Fibroblast of skin of left quadriceps (primary cell): ENCODE measurements at places on chromosomes 11 and 22.

GRCh38 chr11:33827206-33827605, 52.9 kb upstream of the FBXO3 start:
- DNase-seq = no peak

DNA sequence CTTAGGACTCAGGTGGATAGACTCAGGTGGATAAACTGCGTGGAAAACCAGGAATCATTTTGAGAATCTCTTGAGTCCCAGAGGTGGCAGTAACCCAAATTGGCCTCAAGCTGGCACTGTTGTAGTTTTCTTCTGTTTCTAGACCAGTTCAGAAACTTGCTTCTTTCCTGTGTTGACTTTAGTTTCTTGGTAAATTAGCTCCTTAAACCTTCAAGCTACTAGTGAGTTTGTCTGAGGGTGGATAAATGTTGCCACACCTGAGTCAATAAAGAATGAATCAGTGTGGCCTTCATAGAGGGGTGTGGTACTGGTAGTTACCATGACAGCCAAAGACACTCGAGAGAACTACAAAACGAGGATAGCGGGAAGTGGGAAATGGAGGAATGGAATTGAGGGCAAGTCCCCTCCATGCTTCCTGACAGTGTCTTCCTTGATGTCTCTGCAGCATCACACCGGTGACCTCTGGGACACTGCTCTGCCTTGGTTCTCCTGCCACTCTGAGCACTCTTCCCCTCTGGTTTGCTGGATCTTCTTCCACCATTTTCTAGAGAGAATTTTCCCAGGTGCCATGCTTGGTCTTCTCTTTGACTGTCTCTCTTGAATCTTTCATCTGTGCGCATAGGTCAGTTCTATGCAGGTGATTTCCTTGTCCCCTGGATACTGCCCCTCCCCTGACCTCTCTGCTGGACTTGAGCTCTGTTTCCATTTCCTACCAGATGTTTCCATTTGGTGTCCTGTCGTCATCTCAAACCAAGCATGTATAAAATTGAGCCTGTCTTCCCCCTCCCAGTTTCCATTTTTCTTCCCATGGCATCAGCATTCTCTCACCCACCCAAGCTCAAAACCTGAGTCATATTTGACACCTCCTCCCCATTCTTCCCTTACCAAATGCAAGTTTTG, 7.2 kb downstream of the POLD4 start:
- no peak for DNase-seq

- DNase-seq = no peak
Observed at GRCh38 chr11:70851907-70852306, 400.5 kb downstream of the SHANK2 start.

GRCh38 chr11:114196997-114197703, 99.0 kb upstream of the NNMT start:
- no peak for DNase-seq

GRCh38 chr11:3942160-3942955, 86.9 kb downstream of the STIM1 start:
- DNase-seq = no peak

- no peak for DNase-seq
Observed at GRCh38 chr11:117591316-117592039, 205.5 kb downstream of the DSCAML1 start.

GRCh38 chr22:40533712-40534378, 102.7 kb downstream of the MRTFA start:
- peak; percentile 74 for DNase-seq

- DNase-seq = no peak
Observed at GRCh38 chr11:43927925-43928707, 14.3 kb upstream of the C11orf96 start.

DNA sequence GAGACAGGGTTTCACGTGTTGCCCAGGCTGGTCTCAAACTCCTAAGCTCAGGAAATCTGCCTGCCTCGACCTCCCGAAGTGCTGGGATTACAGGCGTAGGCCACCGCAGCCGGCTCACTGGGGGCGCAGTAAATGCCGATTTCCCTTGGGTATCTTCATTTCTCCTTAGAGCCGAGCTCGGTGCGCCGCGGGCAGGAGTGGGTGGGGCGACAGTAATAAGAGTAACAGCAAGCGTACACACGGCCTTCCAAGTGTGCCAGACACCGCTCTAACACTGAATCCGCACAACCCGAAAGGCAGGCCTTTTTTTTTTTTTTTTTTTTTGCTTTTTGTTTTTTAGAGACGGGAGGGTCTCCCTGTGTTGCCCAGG, 500 bp upstream of the ADSL start:
- no peak for DNase-seq

DNA sequence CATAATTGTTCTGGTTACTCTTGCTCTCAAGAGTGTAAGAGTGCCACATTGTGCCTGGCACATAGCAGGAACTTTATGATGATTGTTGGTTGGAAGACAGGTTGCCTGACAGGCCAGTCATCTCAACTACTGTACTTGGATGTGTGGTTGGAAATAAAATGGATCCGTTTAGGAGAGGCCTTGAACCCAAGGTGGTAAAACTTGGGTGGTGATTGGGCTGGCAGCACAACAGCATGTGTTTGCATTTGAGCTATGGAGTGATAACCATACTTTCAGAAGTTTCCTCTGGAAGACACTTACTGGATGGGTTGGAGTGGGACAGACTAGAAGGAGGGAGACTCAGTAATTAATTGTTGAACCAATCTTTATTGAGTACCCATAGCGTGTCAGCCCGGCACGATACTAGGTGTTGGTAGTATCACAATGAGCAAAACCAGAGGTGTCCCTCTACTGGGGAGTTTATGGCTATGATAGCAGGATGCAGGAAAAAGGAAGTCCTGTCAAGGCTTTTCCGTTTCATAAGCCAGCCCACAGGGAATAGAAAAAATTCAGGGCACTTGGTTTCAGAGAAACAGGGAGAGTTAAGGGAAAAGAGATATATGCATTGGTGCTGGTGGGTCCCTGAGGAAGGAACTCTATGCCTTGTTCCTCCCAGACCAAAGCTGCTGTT, 3.1 kb upstream of the TMEM109 start:
- DNase-seq = no peak

GRCh38 chr11:73991471-73992006, 8.9 kb upstream of the UCP2 start:
- no peak for DNase-seq
